ENCODE measurements at places on chromosomes 1 and 21. TPM values are rescaled to one million over a fixed set of nuclear protein-coding genes. Genes with fewer than 3 reads are reported as not detected.

DIPK1A gene
- total RNA-seq = 12.9 TPM

LHX8 gene
- total RNA-seq = not detected

ARHGEF2 gene
- 9.6 TPM for total RNA-seq

SMIM11 gene
- 6.9 TPM for total RNA-seq

FHAD1 gene
- total RNA-seq = not detected

DNA sequence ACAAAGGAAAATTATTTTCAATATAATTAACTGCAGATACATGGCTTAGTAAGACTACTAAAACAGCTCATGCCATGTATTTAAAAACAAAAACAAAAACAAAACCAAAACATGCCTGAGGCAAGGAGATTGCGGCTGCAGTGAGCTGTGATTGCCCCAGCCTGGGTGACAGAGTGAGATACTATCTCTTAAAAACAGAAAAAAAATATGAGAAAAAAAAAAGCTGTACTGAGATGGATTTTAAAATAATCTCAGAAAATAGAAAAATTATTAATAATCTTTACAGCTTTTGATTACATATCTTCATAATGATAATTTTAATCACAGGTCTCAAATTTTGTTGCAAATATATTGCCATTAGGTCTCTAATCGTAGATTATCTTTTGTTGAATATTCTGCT lies 24.0 kb upstream of the LIN9 start:
- H3K4me3 ChIP-seq = no peak overlapping the region
- H3K4me1 ChIP-seq = no peaks in the 10 kb centered on the region
- H3K27me3 ChIP-seq = no peaks in the 10 kb centered on the region
- H3K36me3 ChIP-seq = no peaks in the 10 kb centered on the region
- no peak for DNase-seq

DNA sequence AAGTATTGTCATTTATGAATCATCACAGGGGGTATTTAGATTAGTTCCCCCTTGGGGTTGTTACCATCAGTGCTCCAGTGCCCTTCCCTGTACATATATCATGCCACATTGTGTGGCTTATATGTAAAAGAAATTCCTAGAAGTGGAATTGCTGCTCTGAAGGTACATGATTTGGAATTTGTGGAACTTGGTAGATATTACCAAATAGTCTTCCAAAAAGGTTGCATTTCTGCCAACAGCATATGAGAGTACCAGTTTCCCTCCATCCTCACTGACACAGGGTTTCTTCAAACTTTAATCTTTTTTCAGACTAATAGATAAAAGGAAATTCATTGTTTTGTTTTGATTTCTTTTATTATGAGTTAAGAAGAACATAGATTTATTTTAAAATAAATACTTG lies 41.3 kb downstream of the AKNAD1 start:
- H3K4me1 ChIP-seq = no peaks in the 10 kb centered on the region
- no peaks in the 10 kb centered on the region for H3K27me3 ChIP-seq
- no peaks in the 10 kb centered on the region for H3K36me3 ChIP-seq
- no peak for DNase-seq
- no peak overlapping the region for H3K4me3 ChIP-seq
- H3K27ac ChIP-seq = no peak overlapping the region

- DNase-seq = no peak
- no peaks in the 10 kb centered on the region for H3K36me3 ChIP-seq
- no peaks in the 10 kb centered on the region for H3K4me1 ChIP-seq
- H3K27ac ChIP-seq = no peak overlapping the region
- H3K4me3 ChIP-seq = no peak overlapping the region
- H3K27me3 ChIP-seq = no peaks in the 10 kb centered on the region
These were observed 12.2 kb downstream of the ARID4B start for GRCh38 chr1:235315735-235316134.

DNA sequence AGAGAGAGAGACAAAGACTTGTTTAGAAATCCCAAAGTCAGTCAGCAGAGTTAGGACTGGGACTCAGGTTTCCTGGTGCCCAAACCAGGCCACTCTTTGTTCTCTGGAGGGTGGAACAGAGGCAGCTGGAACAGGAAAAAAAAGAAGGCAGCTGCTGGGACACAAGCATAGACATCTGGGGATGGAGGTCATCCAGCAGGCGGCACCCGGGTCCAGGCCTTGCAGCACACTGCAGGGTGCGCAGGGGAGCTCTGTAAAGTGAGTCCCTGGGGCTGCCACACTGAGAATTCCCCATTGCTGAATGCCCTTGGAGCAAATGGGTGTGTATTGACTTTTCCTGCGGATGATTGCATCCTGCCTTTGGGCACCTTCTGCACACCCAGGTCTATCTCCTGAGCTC lies 222.9 kb upstream of the CSF3R start:
- no peak for DNase-seq
- H3K27ac ChIP-seq = no peak overlapping the region
- H3K27me3 ChIP-seq = no peaks in the 10 kb centered on the region
- no peaks in the 10 kb centered on the region for H3K4me1 ChIP-seq
- H3K4me3 ChIP-seq = no peak overlapping the region

DNA sequence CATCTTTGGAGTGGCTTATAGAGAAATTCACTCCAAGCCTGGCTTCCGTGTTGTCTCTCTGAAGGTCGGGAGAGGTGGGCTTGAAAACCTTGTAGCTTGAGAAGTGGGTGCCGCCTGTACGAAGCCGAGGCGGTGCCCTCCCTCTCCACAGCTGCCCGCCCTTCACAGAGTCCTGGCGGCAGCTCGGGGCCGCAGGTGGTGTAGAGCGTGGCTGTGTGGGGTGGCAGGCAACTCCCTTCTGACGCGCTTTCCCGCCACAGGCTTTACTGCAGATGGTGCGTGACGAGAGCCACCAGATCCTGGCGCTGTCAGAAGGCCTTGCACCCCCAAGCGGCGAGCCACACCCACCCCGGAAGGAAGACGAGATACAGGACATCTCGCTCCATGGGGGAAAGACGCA lies 33.1 kb upstream of the DIP2A start:
- no peaks in the 10 kb centered on the region for H3K36me3 ChIP-seq
- H3K27ac ChIP-seq = no peak overlapping the region
- H3K4me1 ChIP-seq = no peaks in the 10 kb centered on the region
- H3K27me3 ChIP-seq = no peaks in the 10 kb centered on the region
- DNase-seq = no peak
- no peak overlapping the region for H3K4me3 ChIP-seq

DNA sequence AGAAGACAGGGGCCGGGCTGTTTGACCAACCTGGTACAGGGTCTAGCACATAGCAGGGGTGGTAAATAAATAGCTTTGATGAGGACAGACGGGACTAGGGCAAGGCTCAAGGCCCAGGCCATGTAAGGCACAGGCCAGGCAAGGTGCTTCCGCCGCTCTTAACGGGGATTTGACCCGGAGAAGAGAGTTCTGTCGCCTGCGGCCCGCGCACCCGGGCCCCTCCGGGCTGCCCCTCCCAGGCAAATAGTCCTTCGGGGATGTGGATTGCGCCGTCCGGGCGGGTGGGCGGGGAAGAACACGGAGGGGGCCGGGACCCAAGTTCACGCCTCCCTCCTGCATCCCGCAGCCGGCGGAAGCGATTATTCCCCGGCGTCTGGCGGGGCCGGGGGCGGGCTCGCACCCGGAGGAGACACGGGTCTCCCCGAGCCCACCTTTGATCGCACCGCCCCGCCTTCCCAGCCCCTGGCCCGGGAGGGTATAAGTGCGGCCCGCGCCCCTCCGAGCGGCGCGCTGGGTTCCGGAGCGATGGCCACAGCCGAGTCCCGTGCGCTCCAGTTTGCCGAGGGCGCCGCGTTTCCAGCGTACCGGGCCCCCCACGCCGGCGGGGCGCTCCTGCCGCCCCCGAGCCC lies at the start of gene MIXL1:
Gene MIXL1, plus strand, starts transcription at position 508 of the 629 bp plus-strand sequence. Its CDS starts 18 bp downstream, at position 526.
- DNase-seq = no peak
- no peak within 1 kb of the TSS for H3K27ac ChIP-seq
- H3K4me3 ChIP-seq = peak within 1 kb of the TSS; percentile 28
- H3K4me1 ChIP-seq = no peaks in the 10 kb centered on the region

DNA sequence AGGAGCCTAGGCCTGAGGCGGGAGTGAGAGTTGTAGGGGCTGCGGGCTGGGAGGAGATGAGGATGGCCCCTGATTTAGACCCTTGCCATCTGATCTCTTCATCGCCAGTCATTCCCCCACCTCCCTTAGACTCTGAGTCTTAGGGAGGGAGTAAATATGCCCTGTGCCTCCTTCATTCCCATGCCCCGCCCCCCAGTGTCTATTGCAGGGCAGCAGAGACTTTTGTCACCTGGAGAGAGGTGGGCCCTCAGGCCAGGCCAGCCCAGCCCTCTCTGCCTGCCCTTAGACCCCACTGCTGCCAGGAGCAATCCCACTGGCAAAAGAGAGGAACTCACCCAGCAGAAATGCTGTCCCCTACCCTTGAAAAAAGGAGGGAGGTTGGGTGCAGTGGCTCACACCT lies 3.2 kb upstream of the MFAP2 start:
- H3K27ac ChIP-seq = no peak overlapping the region
- H3K4me3 ChIP-seq = no peak overlapping the region
- H3K4me1 ChIP-seq = no peaks in the 10 kb centered on the region
- no peak for DNase-seq
- peaks cover 2% of the 10 kb centered on the region for H3K36me3 ChIP-seq

DNA sequence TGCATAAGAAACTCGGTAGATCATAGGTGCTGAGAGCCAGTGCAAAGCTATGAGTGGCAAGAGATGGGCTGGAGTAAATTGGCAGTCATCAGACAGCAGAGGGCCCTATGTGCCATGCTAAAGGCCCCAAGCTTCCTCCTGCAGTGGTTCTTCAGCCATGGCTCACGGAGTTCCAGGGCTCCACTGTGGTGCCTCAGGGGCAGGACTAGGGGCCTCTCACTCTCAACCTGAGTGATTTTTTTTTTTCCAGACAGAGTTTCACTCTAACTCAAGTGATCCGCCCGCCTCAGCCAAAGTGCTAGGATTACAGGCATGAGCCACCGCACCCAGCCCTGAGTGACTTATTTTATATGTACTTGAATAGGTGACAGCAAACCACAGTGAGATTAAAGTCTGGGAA lies 10.4 kb upstream of the GJA8 start:
- H3K36me3 ChIP-seq = no peaks in the 10 kb centered on the region
- no peaks in the 10 kb centered on the region for H3K27me3 ChIP-seq
- H3K4me3 ChIP-seq = no peak overlapping the region

GRCh38 chr1:225987491-225988316 lies 11.4 kb downstream of the SDE2 start:
- H3K27ac ChIP-seq = no peak overlapping the region
- DNase-seq = no peak
- no peak overlapping the region for H3K4me3 ChIP-seq
- H3K27me3 ChIP-seq = no peaks in the 10 kb centered on the region

DNA sequence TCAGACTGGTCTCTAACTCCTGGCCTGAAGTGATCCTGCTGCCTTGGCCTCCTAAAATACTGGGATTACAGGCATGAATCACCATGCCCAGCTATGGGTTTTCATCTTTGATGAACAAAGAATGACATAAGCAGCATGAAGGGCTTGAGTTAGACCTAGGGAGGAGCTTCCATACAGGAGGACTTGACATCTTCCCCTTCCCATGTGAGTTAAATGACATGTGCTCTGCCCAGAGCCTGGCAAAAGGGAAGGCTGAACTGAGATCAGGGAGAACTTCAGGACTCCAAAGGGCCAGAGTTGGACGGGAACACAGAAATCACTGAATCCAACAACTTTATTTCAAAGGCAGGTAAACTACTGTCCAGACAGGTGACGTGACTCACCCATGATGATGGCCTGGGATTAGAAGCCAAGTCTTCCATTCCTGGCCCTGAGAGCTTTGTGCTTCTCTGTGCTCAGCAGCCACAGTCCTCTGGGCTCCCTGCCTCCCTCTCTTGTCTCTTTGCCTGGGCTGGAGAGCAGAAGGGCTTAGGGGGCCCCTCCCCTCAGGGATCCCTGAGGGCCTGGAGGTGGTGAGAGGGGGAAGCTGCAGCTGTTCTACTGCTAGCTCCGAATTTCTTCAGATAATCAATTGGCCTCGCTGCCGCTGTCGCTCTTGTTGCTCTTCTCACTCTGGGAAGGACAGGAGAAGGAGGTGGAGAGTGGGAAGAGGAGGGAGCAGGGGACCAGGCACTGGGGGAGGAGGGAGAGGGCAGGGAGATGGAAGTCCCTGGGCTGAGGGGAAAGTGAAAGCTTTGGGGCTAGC lies 7.6 kb downstream of the NHLH1 start:
- no peak for DNase-seq
- H3K4me3 ChIP-seq = no peak overlapping the region
- H3K27ac ChIP-seq = no peak overlapping the region
- no peaks in the 10 kb centered on the region for H3K27me3 ChIP-seq
- no peaks in the 10 kb centered on the region for H3K36me3 ChIP-seq

DNA sequence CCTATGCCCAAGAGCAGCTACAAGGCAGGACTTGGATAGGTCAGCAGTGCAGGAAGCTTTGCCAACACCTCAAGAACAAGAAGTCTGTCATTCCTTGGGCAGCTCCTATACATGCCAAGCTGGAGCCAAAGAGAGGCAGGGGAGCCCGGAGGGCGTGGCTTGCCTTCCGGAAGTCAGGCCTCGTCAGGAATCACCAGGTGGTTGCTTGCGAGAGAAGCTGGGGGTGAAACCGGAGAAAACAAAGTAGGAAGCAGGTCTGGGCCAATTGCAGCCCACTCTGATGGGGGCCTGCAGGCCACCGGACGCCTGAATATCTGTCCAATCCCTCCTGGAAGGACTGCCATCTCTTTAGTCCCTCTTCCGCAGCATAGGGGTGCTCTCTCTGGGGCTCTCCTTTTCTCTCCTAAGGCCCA lies 794 bp upstream of the FAM76A start:
- peak overlapping the region; percentile 96 for H3K4me3 ChIP-seq
- no peaks in the 10 kb centered on the region for H3K27me3 ChIP-seq
- no peak overlapping the region for H3K27ac ChIP-seq
- H3K36me3 ChIP-seq = no peaks in the 10 kb centered on the region

DNA sequence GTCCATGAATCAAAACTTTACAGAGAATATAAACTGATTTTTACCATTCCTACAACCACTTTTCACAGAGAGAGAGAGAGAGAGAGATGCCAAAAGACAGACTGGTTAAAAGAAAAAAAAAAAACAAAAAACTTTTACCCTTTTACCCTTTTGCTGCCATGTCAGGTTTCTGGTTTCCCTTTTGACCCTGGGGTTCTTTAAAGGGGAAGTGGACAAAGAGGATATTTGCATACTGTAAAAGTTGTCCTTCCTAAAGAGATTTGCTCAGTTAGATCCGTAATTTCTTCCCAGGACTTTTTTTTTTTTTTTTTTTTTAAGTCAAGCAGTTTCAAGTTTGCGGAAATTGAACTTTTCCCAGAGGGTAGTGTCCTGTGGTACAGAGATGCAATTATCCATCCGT lies 287.8 kb upstream of the RGS18 start:
- no peaks in the 10 kb centered on the region for H3K4me1 ChIP-seq
- no peaks in the 10 kb centered on the region for H3K36me3 ChIP-seq
- DNase-seq = no peak
- no peak overlapping the region for H3K4me3 ChIP-seq

DNA sequence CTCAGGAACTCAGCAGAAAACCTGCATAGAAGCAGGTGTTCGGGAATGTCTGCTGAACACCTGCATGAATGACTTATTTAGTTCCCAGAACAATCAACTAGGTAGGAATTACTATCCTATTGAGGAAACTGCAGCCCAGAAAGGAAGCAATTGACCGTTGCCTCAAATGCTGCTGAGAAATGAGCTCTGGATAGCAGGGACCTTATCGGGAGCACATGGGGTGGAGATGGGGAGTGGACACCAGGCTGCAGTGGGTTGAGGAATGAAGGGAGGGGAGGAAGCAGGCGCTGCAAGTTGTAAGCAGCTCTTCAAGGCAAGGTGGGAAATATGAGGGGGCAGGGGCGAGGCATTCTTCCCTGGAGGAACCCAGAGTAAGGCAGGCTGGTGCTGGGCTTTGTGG lies 10.8 kb upstream of the CDCP2 start:
- no peaks in the 10 kb centered on the region for H3K36me3 ChIP-seq
- no peak overlapping the region for H3K4me3 ChIP-seq
- no peak overlapping the region for H3K27ac ChIP-seq

GRCh38 chr1:1164701-1165451 lies 8.8 kb upstream of the TTLL10 start:
- no peak overlapping the region for H3K27ac ChIP-seq
- no peak overlapping the region for H3K4me3 ChIP-seq
- no peaks in the 10 kb centered on the region for H3K36me3 ChIP-seq
- H3K4me1 ChIP-seq = no peaks in the 10 kb centered on the region
- DNase-seq = no peak

Measured in right lobe of liver (tissue), 6 donors.